Substantia nigra (tissue), 51 donors: ENCODE measurements at places on chromosomes 11 and 22.

GRCh38 chr11:64926689-64927088, 2.2 kb downstream of the PPP2R5B start:
- DNase-seq, result no peak

DNA sequence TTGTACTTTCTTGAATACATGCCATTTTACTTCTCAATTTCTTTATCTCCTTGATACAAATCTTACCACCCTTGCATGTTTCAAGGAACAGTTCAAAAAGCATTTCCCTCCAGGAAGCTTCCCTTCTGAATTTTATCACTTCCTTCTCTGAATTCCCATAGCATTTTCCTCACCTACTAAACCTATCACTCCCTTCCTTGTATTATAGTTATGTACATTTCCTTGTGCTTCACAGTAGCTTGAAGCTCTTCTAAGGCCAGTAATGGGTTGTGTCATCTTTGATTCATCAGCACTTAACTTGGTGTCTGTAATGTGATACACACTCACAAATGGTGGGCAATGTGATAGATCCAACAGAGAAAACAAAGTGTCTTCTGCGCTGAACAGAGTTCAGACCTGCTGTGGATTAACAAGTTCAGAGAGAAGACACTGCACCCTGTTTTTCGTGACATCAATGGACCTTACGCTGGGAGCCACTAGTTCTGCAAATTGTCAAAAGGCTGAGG, 127.5 kb downstream of the CCDC81 start:
- DNase-seq, result no peak

- no peak for DNase-seq
Observed at GRCh38 chr11:57801183-57801485, 39.5 kb downstream of the CTNND1 start.

DNA sequence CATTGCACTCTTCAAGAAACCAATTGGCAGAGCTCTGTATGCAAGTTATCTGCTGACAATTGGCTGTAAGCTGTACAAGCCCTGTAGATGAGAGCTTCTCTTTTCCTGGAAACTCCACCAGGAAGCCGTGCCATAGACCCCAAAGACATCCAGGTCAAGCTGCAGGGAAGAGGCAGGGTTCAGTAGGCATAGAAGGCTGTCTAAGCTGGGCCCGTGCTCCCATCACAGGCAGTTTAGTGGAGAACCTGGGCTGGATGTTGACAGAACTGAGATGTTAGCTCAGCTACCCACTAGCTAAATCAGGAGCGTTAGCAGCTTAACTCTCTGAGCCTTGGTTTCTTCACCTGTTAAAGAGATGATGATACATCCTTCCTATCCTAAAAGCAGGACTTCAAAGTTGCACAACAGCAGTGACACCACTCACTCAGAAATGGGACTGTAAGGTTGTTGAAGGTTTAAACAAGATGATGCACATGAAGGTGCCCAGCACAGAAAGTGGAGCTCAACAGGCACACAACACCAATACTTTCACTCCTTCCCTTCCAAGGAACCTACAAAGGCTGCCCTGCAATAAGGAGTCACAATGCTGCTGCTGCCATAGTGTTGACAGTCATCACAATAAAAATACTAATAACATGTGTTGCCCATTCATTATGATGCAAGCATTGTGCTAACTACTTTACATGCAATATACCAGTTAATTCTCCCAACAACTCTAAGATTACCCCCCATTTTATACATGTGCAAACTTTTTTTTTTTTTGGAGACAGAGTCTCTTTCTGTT, 115.4 kb downstream of the ZBTB16 start:
- no peak for DNase-seq

- no peak for DNase-seq
Observed at GRCh38 chr11:2289859-2290258, 11.9 kb downstream of the C11orf21 start.

DNA sequence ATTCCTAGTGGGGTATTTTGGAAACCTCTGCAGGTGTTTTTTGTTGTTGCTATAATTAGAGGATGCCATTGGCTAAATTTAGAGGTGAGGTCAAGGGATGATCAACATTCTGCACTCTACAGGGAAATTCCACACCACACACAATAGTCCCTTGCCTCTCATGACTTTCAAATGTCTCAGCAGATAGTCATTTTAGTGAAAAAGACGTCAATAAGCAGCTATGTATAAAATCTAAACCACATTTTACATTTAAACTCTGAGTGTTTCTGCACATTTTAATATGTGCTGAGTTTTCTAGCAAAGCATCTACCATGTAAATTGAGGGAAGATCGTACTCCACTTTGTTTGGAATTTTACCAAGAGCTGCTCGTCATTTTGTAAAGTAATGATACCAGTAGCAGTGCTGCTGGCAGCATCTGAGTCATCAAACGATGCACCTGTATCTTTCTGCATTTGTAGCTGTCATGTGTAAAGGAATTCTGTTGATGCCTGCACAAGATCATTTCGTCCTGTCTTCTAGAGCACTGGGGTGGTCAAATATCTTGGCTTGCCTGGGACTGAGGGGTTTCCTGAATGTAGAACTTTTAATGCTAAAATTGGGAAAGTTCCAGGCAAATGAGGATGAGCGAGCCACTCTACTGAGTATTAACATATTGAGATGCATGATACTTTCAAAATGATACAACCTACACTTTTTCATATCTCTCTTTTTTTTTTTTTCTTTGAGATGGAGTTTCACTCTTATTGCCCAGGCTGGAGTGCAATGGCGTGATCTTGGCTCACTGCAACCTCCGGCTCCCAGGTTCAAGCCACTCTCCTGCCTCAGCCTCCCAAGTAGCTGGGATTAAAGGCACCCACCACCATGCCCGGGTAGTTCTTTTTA, 414.5 kb upstream of the SYN3 start:
- no peak for DNase-seq

- DNase-seq, result peak; percentile 69
Observed at GRCh38 chr22:39316440-39317083, 2.9 kb downstream of the RPL3 start.

DNA sequence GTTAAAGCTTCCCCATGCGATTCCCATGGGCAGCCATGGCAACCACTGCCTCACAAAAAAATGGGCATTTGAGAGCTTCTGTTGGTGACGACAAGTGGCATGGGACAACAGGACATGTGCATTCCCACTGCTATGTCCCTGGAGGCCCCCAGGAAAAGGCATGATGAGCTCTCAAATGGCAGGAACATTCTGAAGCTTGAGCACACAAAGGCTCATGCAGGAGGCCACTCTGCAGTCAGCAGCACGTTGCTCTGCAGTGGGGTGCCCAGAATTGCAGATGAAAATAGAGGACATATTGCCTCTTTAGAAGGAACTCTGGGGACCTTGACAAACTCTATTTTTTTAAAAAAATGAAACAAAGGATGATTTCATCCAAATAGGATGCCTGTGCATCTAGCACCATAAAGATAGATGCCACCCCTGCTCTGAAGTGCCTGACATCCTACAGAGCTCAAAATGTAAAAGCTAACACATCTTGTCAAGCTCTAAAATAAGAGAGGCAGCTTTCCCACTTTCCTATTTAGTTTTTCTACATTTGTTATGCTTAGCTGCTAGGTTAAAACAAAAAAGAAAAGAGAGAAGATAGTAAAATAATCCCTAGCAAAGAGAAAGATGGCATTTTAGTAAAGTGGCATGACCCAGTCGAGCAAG, 277.6 kb upstream of the ZC3H12C start:
- DNase-seq, result no peak

DNA sequence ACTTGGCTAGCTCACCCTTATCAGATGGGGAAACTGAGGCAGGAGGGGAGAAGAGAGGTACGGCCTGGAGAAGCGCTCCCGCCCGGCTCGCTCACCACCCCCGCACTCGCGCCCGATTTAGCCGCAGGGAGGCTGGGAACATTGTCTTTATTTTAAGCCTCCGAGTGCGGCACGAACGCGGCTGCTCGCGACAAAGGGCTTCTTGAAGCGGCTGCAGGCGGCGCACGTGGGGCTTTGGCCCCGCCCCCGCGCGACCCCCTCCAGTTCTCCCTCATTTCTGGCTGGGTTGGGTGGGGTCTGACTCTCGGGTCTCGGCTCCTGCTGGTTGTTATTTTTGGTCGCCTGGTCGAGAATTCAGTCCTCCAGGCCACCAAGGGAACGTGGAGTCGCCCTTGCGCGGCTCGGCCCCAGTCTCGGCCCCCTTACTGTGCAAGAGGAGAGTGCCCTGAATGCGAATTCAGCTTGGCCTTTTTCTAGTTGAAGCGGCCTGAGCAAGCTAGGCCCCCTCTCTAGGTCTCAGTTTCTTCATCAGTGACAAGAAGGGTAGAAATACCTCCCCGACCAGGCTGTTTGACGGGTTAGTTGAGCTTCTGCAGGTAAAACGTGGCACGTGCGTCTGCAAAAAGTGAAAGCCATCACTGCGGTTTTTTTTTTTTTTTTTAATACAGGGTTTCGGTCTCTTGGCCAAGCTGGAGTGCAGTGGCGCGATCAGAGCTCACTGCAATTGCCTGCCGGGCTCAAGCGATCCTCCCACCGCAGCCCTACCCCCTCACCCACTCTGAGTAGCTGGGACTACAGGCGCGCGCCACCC, 2.6 kb upstream of the CHRM1 start:
- DNase-seq, result no peak

GRCh38 chr11:82927264-82927880, 25.8 kb downstream of the DDIAS start:
- DNase-seq, result no peak

DNA sequence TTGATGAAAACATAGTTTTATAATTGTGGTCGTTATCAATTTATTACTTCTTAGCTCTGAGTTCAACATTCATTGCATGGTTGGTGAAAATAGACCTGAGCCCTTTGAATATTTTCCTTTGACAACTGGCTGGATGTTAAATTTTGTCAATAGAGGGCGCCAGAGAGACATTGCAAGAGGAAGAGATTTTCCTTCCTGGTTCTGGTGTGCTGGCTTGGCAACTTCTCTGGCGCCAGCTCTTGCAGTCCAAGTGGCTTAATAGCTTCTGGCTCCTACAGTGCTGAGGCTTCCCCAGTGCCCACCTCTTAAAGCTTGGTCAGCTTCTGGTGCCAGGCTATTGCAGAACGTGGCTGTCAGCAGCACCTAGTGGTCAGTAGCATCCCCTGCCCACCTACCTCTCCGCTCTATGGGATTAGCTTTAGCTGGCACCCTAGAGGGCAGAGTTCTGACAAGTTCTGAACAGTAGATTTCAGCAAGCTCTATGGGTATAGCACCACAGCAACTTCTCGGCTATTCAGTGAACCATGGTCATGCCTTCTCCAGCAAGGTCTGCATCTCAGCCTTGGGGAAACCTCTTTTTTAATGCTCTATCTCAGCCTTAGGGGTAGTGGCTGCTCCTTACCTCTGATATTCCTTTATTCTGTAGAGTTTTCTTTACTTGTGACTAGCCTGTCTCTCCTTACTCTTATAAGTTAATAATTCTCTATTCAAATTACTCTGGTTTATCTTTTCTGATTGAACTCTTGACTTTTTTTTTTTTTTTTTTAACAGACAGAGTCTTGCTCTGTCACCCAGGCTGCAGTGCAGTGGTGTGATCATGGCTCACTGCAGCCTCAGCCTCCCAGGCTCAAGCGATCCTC, 59.4 kb downstream of the ACER3 start:
- DNase-seq, result peak; percentile 73

- DNase-seq, result no peak
Observed at GRCh38 chr11:115383431-115383830, 120.8 kb downstream of the CADM1 start.

GRCh38 chr11:118006153-118006534, 19.9 kb downstream of the IL10RA start:
- no peak for DNase-seq

- DNase-seq, result peak; percentile 55
Observed at GRCh38 chr11:59810189-59810910, at the start of gene MRPL16. TSS of gene MRPL16 (minus strand) at chr11:59810778. CDS start at chr11:59810658, 120 bp downstream.

DNA sequence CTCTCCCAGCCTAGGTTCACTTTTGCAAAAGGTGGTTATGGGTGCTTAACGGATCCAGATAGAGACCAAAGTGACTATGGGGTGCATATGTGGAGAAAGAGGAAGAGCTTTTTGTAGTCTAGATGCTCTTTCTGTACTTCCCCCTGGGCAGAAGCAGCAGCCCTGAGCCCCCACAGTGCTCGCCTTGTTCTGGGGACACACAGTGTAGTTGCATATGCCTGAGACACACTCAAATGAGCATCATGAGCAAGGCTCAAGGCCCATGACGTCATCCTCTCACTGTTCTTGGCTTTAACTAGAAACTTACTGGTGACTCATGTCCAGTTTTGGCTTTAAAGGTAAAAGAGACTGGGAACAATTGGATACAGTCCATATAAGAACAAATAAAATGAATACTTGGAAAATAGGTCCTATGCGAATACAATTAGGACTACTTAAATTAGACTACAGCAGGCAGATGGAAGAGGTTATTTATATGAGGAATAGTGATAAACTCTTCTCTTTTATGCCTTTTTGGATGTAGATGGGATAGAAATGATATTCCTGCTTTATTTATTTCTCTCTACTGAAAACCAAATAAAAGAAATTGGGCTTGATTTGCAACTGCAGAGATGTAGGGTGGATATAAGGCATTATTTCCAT, 20.1 kb upstream of the PEX26 start:
- no peak for DNase-seq

DNA sequence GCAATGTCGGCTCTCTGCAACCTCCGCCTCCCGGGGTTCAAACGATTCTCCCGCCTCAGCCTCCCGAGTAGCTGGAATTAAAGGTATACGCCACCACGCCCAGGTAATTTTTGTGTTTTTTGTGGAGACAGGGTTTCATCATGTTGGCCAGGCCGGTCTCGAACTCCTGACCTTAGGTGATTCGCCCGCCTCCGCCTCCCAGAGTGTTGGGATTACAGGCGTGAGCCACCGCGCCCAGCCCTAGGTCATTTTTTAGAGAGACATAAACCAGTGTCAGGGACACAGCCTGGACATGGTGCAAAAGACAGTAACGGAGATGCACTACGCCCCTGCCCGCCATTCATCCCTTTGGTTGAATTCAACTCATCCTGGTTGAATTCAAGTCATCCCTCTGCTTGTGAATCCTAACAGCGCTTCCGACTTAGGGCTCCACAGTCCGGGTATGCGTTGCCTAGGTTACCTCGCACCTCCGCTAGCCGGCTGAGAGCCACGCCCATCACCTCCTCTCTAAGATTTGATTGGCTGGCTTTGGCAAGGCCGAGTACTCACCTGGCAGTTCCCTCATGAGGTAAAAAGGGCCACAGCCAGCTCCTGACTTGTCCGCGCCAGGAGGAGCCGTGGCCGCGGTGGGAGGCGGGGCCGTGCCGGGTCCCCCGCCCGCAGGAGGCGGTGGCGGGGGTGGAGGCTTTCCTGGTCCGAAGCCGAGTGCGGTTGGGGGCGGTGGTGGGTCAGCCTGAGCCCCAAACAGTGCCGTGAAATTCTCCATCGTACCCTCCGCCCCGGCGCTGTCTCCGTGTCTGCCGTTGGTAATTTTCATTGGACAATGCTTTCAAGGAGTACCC, at the start of gene MED19:
TSS of gene MED19 (minus strand) at position 802 of the 842 bp plus-strand sequence. CDS start at position 766, 36 bp downstream.
- no peak for DNase-seq

DNA sequence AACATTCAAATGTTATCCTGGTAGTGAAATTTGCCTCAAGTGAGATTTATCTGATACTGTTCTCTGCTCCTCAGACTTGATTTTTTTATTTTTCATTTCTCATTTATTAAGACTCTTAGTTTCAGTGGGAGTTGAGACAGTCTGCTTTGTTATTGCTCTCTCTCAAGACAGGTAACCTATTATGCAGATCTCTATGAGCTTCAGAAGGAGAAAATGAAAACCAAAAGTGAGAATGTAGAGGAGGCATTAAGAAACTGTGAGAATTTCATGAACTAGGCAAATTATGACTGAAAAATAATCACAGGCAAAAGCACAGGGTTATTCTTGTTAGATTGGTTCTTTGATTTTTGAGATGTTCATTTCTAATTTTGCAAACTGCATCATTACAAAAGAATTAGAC, 290.0 kb upstream of the CHORDC1 start:
- DNase-seq, result no peak

- DNase-seq, result no peak
Observed at GRCh38 chr11:125777309-125777708, 1.3 kb downstream of the PATE2 start.
